ENCODE measurements at places on chromosomes 5 and 9.
A peak's percentile ranks its signal among the peaks of the same experiment; 100 is the strongest.

- DNase-seq = no peak
Measured at GRCh38 chr5:150905312-150905683, 518 bp upstream of the ZNF300 start.

DNA sequence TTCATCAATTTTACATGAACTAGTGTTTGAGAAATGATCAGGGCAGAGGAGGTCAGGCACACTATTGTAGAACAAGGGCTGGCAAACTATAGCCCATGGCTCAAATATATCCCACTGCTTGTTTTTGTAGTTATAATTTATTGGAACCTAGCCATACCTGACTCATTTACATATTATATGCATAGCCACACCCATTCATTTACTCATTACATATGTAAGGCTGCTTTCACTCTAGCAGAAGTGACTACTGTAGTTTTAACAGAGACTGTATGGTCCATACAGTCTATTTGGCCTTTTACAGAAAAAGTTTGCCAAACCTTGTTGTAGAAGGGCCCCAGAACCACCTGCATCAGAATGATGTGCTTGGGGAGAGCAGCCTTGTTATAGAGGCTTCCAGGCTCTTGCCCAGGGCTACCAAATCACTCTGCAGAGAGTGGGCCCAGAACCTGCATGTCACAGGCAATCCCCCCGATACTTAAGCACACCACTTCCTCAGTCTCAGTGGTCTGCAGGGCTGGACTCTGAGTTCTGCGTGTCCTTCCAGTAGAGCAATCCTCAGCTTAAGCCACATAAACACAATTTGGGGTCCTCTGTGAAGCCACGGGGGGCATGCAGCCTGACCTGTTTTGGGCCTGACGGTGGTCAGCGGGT is 6.7 kb downstream of the ANKS6 start:
- no peak for DNase-seq

- no peak for DNase-seq
Measured at GRCh38 chr5:173653822-173654523, 37.5 kb upstream of the BOD1 start.

- no peak for DNase-seq
Measured at GRCh38 chr9:78879324-78880100, 582.6 kb downstream of the PSAT1 start.

- no peak for DNase-seq
Measured at GRCh38 chr9:14207352-14207995, 106.5 kb downstream of the NFIB start.

DNA sequence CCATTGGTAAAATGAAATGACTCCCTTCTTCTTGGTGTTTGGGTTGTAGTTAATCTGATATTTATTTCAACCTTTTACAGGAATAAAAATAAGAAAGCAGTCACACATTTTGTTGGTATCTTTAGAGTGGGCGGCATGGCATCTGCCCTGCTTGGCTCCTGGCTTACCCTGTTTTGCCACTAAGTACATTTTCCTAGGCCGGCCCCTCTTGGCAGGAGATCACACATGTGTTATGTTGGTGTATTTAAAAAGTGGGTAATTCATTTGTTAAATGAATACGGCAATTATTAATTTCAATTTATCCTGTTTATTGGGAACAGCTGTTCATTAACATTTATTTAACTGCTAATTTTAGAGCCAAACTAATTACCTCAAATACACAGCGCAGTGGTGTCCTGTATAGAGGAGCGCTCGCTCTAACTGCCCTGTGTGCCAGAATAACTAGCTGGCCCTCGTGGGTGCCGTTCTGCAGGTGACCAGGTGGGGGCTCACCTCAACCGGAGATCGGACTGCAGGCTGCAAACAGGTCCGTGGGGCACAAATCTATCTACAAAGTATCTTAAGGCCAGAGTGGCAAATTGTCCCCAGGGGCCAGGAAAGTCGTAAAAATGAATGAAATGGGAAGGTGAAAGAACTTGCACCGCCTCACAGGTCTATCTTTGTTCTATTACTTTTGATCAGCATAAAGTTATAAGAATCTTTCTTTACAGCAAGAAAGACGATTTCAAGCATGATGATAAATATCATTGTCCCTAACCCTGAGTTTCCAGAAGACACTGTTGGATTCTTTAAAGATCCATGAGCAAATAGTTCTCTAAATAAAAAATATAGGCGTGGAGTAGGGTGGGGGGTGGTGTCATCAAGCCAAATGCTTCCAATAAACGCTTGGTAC is 26.2 kb upstream of the GPR151 start:
- DNase-seq = no peak

GRCh38 chr9:36110434-36110833 is 26.1 kb upstream of the GLIPR2 start:
- no peak for DNase-seq

DNA sequence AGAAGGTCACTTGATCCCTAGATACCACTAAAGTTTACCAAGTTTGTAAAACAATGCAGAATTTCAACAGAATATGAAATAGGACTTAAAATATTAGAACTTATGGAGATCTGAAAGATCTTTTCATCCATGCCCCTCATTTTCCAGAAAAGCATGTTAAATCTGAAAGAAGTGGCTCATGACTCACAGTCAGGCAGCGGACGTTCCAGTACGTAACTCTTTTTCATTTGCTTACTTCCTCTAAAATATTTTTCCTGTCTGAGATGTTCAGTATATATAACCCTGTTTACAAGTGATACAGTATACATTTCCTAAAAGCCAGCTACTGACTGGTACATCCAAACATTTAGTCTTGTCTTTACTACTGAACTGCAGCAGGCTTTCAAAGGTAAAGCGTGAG is 22.3 kb downstream of the FBXW2 start:
- DNase-seq = no peak

GRCh38 chr9:131178382-131178781 is 53.0 kb downstream of the NUP214 start:
- DNase-seq = no peak

GRCh38 chr5:1005249-1005851 is 3.3 kb upstream of the NKD2 start:
- DNase-seq = no peak

DNA sequence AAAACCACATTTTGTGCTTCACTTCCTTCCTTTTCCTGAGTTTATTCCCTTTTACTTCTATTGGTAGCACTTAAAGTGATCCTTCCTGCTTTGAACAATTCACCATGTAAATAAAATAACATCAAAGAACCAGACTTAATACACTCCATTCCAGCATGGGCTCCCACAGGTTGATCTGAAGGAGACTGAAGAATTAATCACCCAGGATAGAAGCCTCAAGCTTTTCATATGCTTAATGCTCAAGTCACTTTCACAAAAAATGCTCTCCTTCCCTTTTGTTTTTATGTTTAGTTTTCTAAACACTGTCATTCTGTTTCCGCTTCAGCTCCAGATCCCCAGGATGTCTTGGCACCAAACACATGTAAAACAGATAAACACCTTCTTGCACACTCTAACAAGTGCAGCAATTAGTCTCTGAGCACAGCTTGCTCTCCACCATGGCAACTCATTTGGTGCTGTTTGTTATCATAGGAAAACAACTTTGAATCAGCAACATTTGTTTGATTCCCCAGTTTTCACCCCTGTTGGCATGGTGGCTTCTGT is 37.0 kb downstream of the DMRTA1 start:
- DNase-seq = no peak

DNA sequence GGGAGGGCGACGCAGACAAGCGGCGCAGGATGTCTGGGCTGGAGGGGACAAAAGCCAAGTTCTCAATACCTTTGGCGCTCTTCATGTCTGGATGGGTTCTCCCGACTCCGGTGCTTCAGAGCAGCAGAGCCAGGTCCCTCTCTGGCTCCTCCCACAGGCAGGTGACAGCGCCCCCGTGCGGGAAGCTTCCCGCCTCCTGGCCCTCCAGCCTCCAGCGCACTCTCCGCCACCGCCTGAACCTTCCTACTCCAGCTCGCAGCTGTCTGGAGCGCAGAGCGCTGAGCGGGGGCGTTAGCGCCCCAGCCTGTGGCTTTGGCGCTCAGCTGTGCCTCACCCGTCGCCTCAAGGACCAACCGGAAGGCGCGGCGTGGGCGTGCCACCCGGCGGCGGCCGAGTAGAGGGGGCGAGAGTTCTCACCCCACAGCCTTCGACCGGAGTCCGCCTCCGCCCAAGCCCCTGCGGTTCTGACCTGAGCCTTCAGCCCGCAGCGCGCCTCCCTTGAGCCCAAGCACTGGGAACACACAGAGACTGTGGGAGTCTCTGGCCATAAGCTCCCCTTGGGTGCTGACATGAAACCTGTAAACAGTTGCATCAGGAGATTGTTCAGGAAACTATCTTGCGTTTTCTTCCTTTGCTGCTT is at the start of gene SLCO4C1:
Gene SLCO4C1 (minus strand): TSS at position 107 of the 640 bp plus-strand sequence. CDS start 22 bp downstream, at position 85.
- DNase-seq = peak; percentile 85

- no peak for DNase-seq
Measured at GRCh38 chr9:82555431-82556051, 507.4 kb downstream of the RASEF start.

GRCh38 chr5:171032435-171032973 is 170.7 kb downstream of the RANBP17 start:
- DNase-seq = no peak

GRCh38 chr5:95697781-95698681 is 15.2 kb upstream of the SPATA9 start:
- DNase-seq = no peak

- DNase-seq = no peak
Measured at GRCh38 chr9:133485531-133486260, 6.8 kb upstream of the SLC2A6 start.

GRCh38 chr5:178529080-178529479 is 61.1 kb downstream of the COL23A1 start:
- no peak for DNase-seq

DNA sequence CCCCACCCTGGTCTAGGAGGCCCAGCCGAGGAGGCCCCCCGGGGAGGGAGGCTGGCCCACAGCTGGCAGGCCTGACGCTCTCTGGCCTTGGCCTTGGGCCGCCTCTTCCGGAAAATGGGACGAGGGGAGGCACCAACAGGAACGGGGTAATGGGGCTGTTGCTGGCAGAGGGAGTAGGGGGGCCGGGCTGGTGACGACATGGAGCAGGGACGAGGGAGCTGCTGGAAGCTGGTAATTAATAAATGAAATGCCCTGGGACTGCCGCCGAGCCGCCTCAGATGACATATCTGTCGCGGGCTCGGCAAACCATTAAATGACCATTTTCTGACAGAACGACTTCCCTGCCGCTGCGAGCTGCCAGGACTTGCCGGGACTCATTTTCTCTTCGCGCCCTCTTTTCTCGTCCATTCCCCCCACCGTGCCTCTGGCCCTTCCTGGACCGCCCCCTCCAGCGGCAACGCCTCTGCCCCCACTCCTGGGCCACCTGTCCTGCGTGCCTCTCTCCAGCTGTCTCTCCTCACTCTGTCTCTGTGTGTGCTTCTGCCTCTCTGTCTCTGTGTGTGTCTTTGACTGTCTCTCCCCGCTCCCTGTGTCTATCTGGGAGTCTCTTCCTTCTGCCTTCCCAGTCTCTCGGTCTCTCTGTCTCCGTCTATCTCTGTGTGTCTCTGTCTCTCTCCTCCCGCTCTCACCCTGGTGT is 215.7 kb downstream of the PAX5 start:
- no peak for DNase-seq

GRCh38 chr9:71096421-71097108 is 24.9 kb downstream of the TRPM3 start:
- DNase-seq = no peak

DNA sequence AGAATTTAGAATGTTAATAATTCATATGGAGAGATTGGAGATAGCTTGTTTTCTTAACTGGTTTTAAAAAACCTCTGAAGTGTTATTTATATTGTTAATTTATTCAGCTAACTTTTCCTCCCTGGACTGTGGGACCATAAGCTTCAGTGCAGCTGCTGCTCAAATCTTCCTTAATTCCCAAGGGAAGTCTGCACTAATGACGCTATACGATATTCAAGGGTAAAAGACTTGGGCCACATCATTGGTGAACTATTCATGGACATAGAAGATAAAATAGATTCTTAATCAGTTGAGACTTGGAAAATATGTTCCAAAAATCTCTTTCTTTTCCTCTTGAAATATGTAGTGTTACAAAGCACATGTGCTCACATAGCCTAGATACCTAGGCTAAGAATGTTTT is 31.1 kb upstream of the GAS1 start:
- DNase-seq = no peak

DNA sequence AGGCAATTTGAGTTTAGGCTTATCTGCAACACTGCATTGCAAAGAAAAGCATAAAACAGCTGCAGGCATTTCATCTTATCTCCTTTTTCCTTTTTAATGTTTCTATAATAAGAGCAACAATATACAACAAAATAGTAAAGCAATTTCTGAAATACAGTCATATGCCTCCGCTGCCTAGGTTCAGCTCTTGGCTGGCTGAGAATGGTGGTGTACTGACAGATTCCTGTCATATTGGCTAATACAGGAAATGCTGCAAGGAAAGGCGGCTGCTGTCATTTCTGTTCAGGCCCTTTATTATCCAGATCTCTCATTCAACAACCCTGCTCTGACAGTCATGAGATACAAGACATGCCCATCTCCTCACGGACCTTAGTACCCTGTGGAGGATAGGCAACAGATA is 677.0 kb downstream of the TAF11L14 start:
- DNase-seq = no peak

DNA sequence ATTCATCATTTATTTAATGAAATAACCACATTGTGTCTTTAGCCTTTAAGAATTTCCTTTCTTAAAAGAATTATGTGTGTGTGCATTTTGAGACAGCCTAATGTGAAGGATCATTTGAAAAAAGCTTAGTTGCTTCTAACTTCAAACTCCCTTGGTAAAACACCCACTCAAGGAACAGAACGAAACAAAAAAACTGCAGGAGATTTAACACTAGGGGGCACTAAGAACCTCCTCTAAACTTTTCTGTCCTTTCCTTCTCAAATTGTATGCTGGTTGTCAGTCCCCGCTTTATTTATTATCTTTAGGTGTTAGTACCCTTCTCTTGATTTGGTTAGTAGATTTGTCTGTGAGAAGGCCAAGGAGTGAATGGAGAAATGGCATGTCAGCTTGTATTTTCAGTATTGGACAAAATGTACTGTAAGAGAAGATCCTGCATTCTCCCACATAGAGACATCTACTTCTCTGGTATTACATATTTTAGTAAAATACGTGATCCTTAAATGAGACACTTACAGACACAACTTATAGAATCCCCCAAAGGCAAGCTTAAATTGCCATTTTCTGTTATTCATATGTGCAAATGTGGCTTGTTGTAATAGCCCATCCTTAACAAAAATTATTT is 229.7 kb downstream of the MRPS30 start:
- no peak for DNase-seq

DNA sequence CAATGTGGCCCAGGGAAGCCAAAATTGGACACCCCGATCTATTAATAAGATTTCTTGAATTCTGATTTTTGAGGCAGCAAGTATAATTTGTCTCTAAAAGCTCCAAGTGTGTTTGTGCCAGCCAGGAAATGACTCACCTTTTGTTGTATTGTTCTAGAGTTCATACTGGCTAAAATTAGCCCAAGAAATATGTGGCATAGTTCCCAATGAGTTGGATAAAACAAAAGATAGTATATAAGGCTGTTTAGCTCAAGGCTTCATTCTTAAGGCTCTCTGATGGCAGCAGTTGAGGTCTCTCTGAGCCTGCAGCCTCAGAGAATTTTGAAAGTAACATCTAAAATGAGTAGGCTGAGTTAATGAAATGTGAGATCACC is 21.6 kb downstream of the HMGXB3 start:
- no peak for DNase-seq

All from SIG-M5 (cell line).